ENCODE measurements at places on chromosomes 11 and 22.

DNA sequence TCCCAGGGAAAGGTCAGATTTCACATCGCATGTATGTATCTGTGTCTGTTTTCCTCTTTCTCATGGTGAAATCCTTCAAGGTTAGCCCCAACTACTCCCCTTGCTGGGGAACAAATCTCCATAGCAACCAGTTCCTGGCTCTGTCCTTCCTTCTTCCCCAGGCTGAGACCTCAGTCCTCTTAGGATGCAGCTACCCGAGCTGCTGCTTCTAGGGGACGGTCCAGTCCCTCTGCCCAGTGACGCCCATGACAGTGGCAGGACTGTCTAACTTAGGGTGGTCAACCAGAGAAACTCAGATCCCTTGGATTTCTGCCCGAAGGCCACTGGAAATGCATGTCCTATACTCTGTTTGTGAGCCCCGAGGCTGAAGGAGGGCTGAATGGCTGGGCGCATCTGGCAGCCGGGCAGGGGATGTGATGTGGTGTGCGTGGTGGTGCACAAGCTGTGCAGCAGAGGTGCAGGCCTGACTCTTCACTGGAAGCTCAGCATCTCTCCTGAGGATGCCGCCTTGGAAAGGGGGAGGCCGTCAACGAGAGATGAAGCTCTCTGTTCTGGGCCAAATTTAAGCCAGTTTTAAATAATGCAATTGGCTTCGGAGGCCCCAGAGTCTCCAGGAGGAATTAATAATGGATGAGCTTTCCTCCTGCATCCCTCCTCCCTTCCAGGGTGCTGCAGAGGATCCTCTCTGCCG, 118.7 kb upstream of the B3GAT1 start:
- DNase-seq: no peak

GRCh38 chr22:18933914-18934313, 2.2 kb downstream of the PRODH start:
- DNase-seq: no peak

GRCh38 chr11:73217810-73218105, 323 bp upstream of the P2RY2 start:
- no peak for DNase-seq

GRCh38 chr22:41681616-41682015, 7.1 kb downstream of the SNU13 start:
- DNase-seq: no peak

DNA sequence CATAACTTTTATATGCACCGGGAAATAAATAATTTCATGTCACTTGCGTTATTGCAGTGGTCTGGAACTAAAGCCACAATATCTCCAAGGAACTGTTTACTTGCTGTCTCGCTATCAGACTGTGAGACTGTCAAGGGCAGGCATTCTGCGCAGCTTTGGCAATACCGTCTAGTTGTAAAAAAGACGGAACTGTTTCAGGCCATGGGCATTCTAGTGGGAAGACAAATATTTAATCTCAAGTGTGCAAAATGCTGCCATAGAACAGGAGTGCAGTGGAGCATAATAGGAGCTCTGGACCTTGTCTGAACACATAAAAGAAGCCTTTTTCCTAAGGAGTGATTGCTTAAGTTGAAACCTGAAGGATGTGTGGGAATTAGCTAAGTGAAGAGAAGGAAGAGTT, 53.8 kb downstream of the PACS1 start:
- no peak for DNase-seq

GRCh38 chr11:1053121-1053901, 16.8 kb upstream of the MUC6 start:
- no peak for DNase-seq

GRCh38 chr11:131305005-131305404, 65.4 kb upstream of the NTM start:
- DNase-seq: no peak

- no peak for DNase-seq
Measured at GRCh38 chr22:22944268-22944985, 56.8 kb downstream of the IGLL5 start.

- no peak for DNase-seq
Measured at GRCh38 chr11:5118893-5119292, 19.3 kb downstream of the OR52A5 start.

DNA sequence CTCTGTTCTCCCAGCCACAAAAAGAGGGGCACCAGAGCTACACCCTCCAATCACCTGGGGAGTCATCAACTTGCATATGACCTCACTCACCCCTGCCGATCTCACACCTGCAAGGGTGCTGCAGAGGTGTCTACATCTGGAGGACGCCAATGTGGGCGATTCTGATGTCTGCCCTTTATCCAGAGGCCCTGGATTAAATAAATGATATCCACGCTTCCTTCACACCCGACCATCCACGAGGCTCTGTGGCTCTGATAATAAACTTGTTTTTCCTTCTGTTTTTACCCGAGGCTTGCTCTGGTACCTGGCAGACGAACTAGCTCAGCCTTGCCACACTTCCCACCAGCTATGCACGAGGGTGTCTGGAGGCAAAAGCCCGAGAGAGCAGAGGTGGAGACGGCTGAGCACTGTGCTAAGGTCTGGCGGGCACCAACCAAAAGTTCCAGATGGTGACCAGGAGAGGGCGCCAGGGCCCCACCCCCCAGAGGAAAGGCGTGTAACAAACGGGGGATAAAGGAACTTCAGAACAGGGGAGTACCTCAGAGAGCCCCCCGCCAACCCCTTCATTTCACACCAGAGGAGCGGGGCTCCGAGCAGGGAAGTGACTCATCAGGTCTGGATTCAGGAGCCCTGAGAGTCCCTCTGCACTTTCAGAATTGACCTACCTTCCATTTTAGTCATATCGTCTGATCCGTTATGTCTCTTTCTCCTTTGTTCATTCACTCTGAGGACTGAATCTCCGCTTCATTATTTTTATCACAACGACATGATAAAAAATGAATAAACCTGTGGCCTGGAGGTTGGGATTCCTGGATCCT, 13.5 kb downstream of the SCN3B start:
- DNase-seq: no peak

- no peak for DNase-seq
Measured at GRCh38 chr22:40121461-40121860, 56.3 kb upstream of the TNRC6B start.

- no peak for DNase-seq
Measured at GRCh38 chr11:101508370-101508769, 75.4 kb downstream of the TRPC6 start.

- DNase-seq: no peak
Measured at GRCh38 chr11:119421351-119421750, 1.6 kb downstream of the THY1 start.

- DNase-seq: no peak
Measured at GRCh38 chr11:4684631-4685285, 12.9 kb downstream of the OR51E2 start.

GRCh38 chr11:66022401-66023185, 3.7 kb downstream of the CATSPER1 start:
- no peak for DNase-seq

- DNase-seq: no peak
Measured at GRCh38 chr11:130431331-130431773, 2.9 kb upstream of the ADAMTS8 start.

All from kidney epithelial cell (primary cell).